Mammary microvascular endothelial cell (primary cell): ENCODE measurements at places on chromosomes 3 and 15. TPM values are rescaled to one million over a fixed set of nuclear protein-coding genes. Genes with fewer than 3 reads are reported as not detected.

Gene SETD5
- total RNA-seq, result 25.6 and 25.9 TPM in 2 replicates

Gene PLD1
- total RNA-seq, result 36.4 and 39.6 TPM in 2 replicates

Gene HYAL2
- total RNA-seq, result 505 and 575 TPM in 2 replicates

Gene IQCF5
- total RNA-seq, result not detected in 2 replicates

Gene CCDC39
- total RNA-seq, result not detected in 2 replicates

Gene THAP10
- 4.5 and 5.8 TPM in 2 replicates for total RNA-seq

Gene BOC
- total RNA-seq, result 0.27 and 0.34 TPM in 2 replicates

Gene MASP1
- total RNA-seq, result 0.13 TPM in 1 of 2 replicates, not detected in the other

Gene ANKRD34C
- not detected in 2 replicates for total RNA-seq
